Esophagus mucosa (tissue), 1 donor: ENCODE measurements at places on chromosomes 4 and X. TPM values are rescaled to one million over a fixed set of nuclear protein-coding genes. Genes with fewer than 3 reads are reported as not detected.
A peak's percentile ranks its signal among the peaks of the same experiment; 100 is the strongest.

DNA sequence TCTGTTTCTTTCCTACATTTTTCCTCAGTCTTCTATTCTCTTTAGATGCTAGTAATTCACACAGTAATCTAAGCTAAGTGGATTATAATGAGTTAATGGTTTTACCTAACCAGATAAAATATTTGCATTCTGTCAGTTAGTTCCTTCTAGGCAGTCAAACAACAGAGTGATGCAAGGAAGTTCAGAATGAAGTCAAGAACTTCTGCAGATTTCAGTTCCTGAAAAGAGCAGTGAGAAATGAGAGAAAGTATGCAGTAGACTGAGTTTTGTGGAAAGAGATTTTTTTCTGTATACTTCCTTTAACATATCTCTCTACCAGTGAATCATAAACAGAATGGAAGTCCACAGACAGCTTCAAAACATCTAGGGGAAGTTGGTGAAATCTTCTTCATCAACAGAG lies 774.0 kb upstream of the POU3F4 start:
- ATAC-seq, result no peak

DNA sequence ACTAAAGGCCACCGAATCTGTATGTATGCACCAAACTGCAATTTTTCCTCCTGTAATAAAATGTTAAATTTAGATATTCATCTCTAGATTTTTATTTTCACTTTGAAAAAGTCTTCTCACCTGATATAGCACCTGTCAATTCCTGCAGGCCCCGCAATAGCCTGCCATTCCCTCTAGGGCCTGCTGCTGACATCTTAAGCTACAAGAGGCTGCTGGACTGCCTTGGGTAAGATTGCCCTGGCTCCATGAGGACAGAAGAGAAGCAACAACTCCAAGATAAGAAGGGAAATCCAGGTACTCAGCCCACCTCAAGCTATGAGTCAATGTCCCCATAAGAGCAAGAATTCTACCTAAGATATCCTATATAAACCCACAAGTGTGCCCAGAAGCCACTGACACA lies 230.2 kb upstream of the AGTR2 start:
- ATAC-seq, result no peak

DNA sequence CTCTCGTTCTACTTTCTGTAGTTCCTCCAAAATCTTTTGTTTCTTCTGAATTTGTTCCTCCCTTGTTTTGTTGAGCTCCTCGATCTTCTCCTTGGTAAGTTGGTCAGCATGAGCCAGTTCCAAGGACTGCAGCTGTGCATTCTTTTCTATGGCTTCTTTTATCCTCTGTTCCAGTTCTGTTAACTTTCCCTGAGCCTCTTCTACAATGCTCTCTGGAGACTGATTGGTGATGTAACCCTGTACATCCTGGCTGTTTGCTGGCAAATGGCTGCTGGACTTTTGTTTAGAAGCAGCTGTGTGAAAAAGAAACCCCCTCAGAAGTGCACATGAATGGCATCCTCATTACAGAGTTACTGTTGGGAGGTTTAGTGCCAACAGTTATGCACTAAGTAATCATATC lies 70.5 kb upstream of the COX18 start:
- no peak for ATAC-seq

DNA sequence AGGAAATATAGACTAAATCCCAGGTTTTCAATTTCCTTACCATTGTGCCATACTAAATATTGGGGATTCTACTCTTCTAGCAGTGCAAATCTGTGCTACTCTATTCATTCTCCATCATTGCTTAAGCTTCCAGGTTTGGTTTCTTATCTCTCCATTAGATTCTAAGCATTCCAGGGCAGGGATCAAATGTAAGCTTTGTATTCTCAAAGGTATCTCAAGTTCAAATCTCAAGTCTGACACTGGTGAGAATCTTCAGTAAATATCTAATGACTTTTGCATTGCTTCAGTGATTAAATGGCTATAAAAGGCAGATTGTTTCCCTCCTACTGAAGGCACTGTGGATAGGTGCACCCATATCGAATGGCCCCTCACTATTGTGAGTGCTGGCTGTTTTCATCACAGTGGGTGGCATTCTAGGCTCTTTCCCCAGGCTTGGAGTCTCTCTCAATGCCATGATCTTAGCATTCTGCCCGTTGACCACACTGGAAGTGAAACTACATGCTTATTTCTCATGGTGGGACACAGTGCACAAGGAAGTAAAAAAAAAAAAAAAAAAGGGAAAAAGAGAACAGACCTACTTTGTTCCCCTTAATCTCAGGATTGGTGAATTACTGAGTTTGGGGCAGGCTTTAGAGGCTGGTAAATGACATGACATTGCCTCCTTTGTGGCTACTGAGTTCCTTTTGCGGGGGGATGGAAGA lies 28.7 kb downstream of the FAM9C start:
- ATAC-seq, result no peak

DNA sequence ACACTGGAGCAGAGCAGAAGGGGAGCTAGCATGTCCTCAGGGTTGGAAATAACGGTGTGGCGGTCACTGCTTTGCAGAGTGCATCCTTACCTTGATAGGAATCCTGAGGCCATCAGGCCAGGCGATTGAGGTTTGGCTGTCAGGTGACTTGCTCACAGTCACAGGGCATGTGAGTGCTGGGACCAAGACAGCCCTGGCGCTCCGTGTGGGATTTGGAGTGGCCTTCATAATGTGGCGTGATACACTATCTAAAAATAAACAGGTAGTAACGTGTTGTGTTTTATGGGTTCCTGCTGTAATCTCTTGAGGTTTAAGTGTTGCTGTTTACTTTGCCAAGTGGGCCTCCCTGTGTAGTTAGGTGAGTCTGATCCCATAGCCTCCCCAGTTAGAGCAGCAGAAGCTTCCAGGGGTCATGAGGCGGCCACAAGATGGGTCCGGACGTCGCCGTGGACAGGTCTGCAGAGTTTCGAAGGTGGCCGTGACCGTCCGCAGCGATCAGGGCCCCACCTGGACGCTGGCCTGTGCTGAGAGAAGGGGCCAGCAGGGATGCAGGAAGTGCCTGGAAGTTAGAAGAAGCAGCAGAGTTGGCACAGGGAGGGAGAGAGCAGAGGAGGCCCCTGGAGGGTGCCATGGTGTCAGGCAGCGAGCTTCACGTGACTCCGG lies 27.7 kb downstream of the RGS12 start:
- ATAC-seq, result no peak

GRCh38 chr4:148730766-148731165 lies 288.6 kb upstream of the NR3C2 start:
- ATAC-seq, result no peak

GRCh38 chr4:128068918-128069317 lies 7.8 kb downstream of the LARP1B start:
- no peak for ATAC-seq

DNA sequence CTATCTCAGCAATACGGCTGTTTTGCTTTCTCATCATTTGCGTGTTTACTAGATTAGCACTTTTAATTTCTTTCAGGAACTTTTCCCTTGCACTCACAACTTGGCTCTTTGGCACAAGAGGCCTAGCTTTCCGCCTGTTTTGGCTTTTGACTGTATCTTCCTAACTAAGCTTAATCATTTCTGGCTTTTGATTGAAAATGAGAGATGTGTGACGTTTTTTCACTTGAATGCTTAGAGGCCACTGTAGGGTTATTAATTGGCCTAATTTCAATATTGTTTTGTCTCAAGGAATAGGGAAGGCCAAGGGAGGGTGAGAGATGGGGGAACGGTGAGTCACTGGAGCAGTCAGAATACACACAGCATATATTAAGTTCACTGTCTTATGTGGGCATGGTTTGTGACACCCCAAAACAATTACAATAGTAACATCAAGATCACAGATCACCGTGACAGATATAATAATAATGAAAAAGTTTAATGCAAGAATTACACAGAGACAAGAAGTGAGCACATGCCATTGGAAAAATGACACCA lies 27.3 kb downstream of the MND1 start:
- no peak for ATAC-seq

GRCh38 chrX:9144701-9145241 lies 110.8 kb upstream of the FAM9B start:
- no peak for ATAC-seq

GRCh38 chr4:142314686-142315085 lies 531.4 kb downstream of the INPP4B start:
- no peak for ATAC-seq

- ATAC-seq, result no peak
Observed at GRCh38 chr4:133385161-133385954, 236.3 kb downstream of the PCDH10 start.

DNA sequence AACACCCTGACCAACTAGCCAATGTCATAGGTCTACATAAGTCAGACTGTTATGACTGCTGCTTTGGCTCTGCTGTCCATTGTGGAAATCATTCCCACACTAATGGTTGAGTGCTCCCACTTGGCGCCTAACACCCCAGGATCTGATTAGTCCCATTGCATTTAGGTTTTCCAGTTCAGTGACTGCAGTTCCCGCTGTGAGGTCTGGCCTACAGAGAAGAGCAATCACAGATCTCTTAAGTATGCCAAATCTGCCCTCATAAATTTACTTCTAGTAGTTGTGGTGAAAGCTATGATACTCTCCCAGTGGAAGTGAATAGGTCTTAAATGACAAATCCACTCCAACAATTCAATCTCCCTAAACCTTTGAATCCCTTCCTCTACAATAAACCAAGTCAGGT lies 77.3 kb upstream of the IL2 start:
- no peak for ATAC-seq

DNA sequence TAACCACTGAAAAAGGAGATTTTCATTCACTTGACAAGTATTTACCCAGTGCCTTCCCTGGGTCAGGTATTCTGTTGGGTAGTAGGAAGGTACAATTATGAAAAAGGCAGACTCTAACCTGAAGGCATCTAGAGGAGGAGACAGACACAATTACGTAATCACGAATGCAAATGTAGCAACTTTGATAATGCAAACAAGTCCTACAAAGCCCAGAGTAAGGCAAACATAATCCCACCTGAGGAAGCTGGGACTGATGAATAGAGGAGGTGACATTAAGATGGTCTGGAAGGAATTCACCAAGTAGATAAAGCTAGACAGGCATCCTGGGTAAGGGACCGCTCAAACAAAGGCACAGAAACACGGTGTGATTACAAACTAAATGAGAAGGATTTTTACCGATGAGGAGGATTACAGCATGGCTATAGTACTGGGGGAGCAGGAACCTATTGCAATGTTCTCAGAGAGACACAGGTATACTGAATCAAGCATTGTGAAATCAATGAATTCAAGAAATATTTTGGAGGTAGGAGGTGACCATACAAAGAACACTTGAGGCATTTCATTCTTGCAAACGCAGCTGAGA lies 37.1 kb downstream of the TMEM150C start:
- no peak for ATAC-seq

- ATAC-seq, result no peak
Observed at GRCh38 chr4:166143227-166143626, 270.2 kb downstream of the TLL1 start.

DNA sequence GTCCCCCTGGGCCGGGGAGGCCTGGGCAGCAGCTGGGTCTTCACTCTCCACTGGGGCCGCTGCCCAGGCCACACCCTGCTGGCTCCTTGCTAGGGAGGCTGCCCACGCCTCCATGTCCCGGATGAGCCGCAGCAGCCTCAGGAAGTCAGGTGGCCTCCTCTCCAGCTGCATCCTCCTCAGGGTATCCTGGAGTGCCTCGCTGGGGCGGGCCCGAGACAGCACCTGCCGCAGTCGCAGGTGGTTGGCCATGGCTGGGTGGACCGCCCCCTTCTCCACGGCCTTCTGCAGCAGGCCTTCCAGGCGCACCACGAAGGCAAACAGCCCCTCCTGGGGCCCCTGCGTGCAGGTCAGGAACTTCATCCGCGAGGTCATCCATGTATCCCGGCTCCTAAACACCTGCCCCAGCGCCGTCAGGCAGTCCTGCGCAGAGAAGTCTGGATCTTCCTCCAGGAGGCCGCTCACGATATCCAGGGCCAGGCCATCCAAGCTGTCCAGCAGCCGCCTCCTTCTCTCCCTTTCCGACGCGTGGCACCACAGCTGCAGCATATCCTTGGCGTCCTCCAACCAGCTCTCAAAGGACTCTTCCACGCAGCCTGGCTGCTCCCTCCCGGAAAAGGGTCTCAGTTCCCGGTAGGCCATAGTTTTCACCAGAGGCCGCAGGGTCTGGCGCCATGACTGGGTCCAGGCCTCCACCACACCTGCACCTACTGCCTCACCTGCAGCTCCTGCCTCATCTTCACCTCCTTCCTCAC lies 2.1 kb downstream of the PNMA6F start:
- ATAC-seq, result no peak

GRCh38 chr4:140138428-140138827 lies 15.6 kb downstream of the MAML3 start:
- no peak for ATAC-seq

DNA sequence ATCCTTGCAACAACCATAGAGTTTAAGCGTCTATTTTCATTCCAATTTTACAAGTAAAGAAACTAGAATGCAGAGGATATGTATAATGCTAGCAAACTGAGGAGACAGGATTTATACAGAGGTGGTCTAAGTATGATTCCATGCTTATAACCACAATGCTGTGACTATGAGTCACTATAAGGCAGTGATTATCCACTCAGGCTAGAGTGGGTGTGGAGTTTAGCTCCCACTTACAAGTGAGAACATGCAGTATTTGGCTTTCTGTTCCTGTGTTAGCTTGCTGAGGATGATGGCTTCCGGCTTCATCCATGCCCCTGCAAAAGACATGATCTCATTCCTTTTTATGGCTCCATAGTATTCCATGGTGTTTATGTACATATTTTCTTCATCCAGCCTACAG lies 41.6 kb upstream of the EDA2R start:
- no peak for ATAC-seq

- no peak for ATAC-seq
Observed at GRCh38 chr4:87912164-87913004, 63.1 kb upstream of the SPP1 start.

DNA sequence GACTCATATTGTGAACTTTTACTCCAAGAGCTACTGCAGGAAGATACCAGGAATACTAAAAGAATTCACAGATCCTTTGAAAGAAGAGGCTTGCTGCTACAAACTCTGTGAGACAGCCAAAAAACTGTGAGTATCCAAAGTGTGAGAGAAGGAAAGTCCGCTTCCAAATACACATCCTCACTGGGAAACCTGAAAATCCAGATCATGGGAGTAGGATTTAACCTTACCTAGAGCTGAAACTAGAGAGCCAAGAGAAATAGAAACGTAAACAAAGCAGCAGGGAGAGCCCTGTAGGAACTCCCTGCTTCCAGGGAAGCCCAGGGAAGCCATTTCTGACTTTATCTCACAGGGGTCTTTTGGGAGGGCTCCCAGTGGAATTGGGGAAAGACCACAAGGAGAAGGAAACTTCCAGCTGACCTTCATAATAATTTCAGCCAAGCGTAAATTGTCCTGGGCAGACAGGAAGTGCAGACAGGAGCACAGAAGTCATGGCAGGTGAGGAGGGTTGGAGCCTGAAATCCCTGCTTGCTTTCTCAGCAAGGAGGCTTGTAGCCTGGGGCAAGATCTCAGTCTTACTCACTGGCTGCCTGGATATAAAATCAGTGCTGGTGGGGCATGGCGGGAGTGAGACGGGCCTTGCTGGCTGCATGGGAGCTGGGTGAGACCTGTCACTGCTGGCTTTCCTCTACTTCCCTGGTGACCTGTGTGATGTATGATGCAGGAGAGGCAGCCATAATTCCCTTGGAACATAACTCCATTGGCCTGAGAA lies 26.2 kb upstream of the NFKB1 start:
- peak; percentile 54 for ATAC-seq

Gene ADH7
- 120 TPM for total RNA-seq

Gene FTHL17
- total RNA-seq, result not detected

Gene FMR1NB
- not detected for total RNA-seq

Gene PABPC1L2A
- not detected for total RNA-seq

Gene TIMM8A
- total RNA-seq, result 14.2 TPM

Gene CSAG2
- total RNA-seq, result not detected

Gene NXF2B
- not detected for total RNA-seq

Gene ITM2A
- 13.8 TPM for total RNA-seq

Gene H2BW2
- not detected for total RNA-seq

Gene STS
- total RNA-seq, result 1.6 TPM

Gene MAGED1
- total RNA-seq, result 31.4 TPM

Gene RRH
- 0.16 TPM for total RNA-seq

Gene GUCY1A1
- total RNA-seq, result 2.5 TPM

Gene TLR6
- total RNA-seq, result 1.6 TPM
